ENCODE measurements at places on chromosomes 6 and 20.
A peak's percentile ranks its signal among the peaks of the same experiment; 100 is the strongest.

GRCh38 chr20:18852318-18852717 is 38.7 kb downstream of the SCP2D1 start:
- no peak for DNase-seq

GRCh38 chr20:63848003-63848911 is 13.0 kb upstream of the ABHD16B start:
- no peak for DNase-seq

GRCh38 chr20:41185013-41185757 is 47.8 kb downstream of the PLCG1 start:
- DNase-seq = no peak

- DNase-seq = no peak
These were observed 42.1 kb upstream of the ARMC2 start for GRCh38 chr6:108806171-108806570.

DNA sequence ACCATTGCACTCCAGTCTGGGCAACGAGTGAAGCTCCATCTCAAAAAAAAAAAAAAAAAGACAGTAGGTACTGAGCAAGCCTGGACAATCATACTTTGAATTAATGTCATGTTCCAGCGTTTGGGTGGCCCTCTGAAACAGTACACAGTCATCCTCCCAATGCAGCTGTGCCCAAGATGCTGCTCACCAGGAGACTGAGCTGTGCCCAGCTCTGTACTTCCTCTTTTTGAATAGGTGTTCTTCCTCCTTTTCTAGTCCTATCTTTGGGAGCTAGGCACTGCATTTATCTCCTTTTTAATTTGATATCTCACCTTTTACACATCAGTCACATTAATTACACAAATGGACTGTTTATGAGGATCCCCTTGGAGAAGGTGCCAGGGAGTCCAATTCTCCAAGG is 101.5 kb downstream of the RPP40 start:
- DNase-seq = no peak

GRCh38 chr20:34874094-34874654 is 1.5 kb upstream of the GGT7 start:
- DNase-seq = peak; percentile 76

GRCh38 chr6:38443352-38444144 is 196.2 kb downstream of the BTBD9 start:
- no peak for DNase-seq

DNA sequence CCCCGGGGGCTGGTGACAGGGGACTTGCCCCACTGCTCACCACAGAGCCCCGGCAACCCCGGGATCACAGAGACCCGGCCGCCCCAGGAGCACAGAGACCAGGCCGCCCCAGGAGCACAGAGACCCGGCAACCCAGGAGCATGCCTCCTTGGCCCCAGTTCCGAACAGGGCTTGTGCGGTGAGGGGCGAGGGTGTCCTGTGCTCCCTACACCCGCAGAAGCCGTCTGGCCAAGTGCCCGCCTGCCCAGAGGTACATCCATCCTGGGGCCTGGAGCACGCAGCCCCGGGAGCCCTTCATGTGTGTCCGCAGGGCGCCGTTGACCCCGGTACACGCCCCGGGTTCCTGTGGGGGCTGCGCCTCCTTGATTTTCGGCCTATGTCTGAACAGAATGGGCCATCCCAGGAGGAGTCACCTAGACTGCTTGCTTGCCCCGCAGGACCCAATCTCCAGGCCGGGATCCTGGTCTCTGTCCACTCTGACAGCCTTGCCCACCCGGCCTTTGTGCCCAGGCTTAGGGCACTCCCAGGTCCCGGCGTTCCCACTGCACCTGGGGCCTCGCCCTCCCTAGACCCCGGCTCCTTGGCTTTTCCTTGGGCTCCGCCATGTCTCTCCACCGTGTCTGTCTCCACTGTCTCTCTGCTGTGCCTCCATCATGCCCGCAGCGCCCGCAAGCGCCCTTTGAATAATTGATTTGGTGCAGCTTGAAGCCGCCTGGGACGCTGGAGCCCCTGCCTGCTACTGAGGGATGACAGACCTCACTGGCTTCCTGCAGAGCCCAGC is 219.8 kb downstream of the ERMARD start:
- DNase-seq = no peak

- DNase-seq = no peak
These were observed 53.8 kb downstream of the ADGRG6 start for GRCh38 chr6:142355520-142356174.

DNA sequence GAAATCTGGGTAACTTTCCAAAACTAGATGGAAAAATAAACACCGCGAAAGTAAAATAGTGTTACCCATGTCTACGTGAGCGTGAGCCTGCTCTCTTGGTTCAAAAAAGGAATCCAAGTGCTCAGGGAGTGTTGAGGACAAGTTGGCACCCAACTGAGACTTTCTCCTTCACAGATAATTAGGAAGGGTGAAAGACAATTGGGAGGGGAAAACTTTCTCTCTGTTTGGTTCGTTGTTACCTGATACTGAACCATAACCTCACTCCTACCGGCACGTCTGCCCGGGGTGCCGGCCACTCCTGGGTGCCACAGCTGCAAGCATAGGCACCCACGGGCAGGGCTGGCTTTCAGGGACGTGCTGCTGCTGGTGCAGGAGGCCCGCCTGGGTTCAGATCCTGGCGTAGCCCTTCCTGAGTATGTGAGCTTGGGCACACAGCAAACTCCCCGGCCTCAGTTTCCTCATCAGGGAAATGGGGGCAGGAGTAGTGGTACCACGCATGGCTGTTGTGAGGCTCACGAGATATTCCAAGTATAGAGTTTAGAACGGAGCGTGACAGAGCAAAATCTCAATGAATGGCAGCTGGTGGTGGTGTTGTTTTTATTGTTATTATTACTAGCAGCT is 38.2 kb upstream of the PMEPA1 start:
- no peak for DNase-seq
